ENCODE measurements at places on chromosomes 1 and 21.
A peak's percentile ranks its signal among the peaks of the same experiment; 100 is the strongest.

- no peak for DNase-seq
These were observed 69.2 kb downstream of the UMODL1 start for GRCh38 chr21:42140196-42140934.

GRCh38 chr1:58460469-58460868, 86.1 kb downstream of the OMA1 start:
- DNase-seq, result no peak

GRCh38 chr1:85484264-85484663, 19.3 kb upstream of the DDAH1 start:
- DNase-seq, result no peak

- DNase-seq, result no peak
These were observed 34.4 kb downstream of the WNT4 start for GRCh38 chr1:22108339-22109105.

DNA sequence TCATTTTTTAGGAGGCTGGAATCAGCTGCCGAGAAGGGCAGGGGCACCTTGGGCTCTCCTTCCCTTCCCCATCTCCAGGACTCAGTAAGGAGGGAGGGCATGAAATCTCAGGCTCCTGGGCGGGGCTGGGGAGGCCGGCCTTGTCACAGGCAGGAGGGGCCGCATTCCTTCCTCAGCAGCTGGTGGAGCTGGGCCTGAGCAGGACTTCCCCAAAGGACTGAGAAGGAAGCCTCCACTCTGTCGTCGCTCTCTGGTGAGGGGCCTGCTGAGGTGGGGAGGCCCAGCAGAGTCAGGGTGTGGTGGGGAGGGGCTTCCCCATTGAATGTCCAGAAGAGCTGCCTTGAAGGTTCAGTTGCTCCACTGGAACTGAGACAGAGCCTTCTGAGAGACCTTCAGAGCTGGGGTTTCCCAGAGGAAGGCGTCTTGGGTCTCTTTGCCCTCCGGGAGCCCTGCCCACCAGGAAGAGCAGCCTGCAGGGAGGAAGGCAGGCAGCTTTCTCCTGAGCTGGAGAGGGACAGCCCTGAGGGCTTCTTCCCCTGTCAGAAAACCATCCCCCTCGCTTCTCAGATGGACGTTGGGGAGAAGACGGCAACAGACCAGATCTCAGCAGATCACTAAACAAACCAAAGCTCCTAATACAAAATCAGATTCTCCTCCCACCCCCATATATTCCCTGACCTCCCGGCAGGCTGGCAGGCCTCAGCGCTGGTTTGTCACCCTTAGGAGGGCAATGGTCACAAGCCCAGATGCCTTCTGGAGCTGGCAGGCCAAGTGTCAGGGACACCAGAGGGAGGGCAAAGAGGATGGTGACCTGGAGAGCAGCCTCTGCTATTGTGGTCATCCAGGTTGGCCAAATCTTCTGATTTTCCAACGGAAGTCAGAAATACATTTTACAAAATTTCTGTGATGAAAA, 10.7 kb downstream of the KCNA10 start:
- DNase-seq, result no peak

DNA sequence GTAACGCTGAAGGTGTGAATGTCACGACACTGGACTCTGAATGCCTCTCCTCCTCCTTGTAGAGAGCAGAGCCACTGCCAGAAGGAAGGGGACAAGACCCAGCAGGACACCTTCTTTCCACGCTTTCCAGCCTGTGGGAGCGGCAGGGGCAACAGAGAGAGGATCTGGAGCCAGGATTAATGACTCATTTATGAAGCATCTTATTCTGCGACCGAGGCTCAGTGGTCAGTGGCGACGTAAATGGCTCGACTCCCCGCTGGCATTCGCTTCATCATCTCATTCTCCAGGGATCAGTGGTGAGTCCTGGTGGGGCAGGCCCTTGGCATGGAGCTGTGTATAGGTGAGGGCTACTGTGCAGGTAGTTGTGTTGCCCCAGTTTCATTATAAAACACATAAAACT, 4.6 kb downstream of the SLC37A1 start:
- no peak for DNase-seq

- DNase-seq, result no peak
These were observed 35.7 kb upstream of the GPR88 start for GRCh38 chr1:100502052-100502792.

DNA sequence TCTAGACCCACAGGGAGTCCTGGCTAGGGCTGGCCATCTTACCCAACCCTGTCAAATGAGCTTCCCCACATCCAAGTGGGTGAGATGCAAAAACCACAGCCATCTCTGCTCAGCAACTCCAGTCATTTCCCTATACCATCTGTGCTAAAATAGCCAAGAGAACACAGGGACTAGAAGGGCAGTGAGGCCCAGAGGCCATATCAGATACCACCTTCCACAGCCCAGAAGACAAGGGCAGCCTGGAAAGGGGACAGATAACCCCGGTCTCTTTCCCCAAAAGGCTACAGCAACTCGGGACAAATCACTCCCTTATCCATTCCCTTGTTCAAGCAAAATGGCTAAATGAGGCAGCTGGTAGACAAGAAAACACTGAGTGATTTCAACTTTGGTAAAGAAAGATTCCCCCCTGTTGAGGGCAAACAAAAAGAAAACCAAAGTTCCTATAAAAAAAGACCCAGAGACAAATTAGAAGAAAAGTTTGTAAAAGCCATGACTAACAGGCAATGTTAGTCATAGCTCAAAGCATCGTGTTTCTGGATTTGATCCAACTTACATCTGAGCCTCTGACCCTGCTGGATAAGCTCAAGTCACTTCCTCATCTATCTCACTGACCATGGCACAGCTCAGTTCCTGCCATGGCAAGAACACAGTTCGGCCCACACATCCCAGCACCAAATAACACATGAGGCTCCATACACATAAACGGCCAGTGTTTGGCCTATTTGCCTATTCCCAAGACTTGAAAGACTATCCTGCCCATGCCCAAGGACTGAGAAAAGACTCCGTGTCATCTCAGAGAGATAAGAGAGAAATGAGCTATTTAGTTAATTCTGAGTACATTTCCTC, 3.1 kb downstream of the LAMB3 start:
- no peak for DNase-seq

- no peak for DNase-seq
These were observed 95.3 kb downstream of the FOXD2 start for GRCh38 chr1:47532921-47533792.

DNA sequence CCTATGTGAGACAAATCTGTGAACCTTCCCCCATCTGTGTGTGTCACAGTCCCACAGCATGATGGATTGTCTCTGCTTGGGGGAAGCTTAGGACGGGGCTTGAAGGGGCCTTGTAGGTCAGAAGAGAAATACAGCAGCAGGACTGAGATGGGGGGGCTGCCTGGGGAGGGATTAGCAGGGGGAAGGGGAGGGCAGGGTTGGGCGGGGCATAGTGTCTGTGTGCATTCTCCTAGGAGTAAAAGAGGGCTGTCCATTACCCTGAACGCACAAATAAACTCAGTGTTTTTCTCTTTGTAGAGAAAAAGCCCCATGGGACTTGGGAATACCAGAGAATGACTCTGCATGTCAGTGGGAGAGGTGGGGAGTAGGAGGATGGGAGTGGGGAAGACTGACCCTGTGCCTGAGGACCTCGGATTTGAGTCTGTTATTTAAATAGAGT, 16.4 kb downstream of the RNF220 start:
- DNase-seq, result no peak

DNA sequence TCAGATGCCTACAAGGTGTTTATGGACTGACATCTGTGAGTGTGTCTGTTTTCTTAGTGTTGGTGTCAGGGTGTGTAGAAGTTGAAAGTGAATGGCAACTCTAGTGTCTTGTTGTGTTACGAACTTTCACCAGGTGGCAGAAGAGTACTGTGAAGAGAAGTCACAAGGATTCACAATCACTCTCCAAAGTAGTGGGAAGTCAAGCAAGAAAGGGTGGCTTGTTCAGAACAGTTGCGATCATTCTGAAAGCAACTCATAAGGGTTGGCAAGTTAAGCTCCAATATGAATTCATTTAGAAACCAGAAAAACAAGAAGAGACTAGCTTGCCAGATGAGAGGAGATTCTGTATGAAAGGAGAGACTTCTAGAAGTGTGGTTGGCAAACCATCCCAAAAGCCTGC, 86.1 kb downstream of the FASLG start:
- DNase-seq, result peak; percentile 39

GRCh38 chr1:35069746-35070145, 9.4 kb upstream of the ZMYM1 start:
- DNase-seq, result no peak

Measured in stimulated activated CD4-positive, alpha-beta T cell treated with anti-CD3 and anti-CD28 coated beads, Interleukin-2, amount 100 ng/mL, for 24 hours (primary cell).